Muscle of back (tissue), 13 donors: ENCODE measurements at places on chromosomes 5 and 9.

DNA sequence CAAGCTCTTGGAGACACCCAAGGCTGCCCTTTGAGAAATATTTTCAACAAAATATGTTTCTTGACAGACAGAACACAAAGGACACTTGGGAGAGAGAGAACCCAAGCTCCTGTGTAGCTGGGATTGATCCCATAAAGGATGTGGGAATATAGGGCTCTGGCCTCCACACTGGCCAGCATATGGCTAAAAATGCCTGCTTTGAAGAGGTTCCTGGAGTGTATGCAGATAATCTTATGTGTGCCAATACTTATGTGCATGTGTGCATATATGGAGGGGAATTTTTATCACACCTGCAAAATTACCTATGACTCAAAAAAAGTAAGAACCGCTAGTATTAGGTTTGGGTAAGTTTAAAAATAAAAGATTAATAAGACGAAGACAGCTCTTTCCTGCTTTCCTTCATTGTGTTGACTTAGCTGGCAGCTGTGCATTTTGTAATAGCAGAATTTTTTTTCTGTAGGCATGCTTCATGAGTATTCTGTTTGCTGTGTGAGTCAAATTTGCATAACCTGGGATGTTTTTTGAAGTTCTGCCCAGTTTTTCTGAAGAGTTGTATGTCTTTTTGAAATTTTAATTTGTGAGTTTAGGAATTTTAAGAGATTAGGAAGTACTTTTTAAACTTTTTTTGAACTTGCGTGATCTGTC lies 42.6 kb downstream of the HACD4 start:
- no peak for DNase-seq

DNA sequence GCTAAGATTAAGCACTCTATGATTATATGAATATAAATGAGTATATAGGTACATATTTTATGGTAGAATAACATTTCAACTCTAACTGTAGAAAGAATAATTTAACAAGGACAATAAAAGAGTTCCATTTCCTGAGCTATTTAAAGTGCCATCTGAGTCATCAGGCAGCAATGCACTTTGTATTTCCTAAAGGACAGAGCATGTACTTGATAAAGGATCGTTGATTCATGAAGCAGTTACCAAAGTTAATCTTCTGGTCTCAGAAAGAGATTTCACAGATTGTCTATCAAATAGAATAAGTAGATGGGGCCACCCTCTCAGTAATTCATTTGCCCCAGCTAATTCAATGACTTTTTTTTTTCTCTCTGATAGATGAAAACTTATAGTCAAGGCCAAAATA lies 747.8 kb downstream of the CDH18 start:
- DNase-seq: no peak

DNA sequence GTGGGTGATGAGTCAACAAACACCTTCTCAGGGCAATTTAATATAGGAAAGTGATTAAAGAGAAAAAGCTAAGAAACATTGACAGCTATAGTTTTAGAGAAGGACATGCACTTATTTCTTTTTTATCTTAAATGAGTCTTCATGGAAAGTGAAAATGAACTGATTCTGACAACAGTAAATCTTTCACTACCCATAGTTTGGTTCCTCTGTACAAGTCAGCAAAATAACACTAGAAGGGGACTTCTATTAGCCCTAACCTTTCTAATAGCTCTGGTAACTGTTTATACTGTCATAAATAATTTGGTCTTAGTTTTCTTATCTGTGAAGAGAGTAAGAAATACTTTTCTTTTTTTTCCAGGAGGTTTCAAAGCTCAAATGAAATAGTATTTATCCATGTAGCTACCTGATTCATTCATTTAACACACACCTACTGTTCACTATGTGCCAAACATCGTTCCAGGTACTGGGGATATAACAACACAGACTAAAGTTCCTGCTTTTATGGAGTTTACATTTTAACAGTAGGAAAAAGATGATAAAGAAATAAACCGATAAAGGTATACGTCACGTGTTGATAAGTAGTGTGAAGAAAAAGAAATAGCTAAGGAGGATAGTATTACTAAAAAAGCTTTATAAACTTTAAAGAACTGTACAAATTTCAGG lies 148.2 kb downstream of the PCSK1 start:
- no peak for DNase-seq

DNA sequence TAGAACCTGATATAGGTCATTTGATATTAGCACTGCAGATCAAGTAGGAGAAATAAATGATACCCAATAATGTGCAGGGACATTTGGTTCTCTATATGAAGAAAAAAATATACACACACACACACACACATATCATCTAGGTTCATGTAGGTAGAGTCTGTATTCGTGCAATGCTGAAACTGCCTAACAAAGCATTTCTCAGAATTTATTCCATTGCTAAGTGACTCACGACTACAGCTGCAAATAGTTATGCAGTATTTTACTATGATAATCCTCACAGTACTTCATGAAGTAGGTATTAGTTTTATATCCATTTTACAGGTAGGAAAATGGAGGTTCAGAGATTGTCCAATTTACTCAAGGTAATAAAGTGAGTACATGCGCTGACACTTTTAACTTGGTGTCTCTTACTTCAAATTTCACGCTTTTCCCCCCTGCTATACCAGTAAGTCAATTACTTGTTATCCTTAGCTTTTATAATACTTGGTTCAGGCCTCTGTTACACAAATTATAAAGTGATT lies 2.4 kb downstream of the GIN1 start:
- DNase-seq: no peak

DNA sequence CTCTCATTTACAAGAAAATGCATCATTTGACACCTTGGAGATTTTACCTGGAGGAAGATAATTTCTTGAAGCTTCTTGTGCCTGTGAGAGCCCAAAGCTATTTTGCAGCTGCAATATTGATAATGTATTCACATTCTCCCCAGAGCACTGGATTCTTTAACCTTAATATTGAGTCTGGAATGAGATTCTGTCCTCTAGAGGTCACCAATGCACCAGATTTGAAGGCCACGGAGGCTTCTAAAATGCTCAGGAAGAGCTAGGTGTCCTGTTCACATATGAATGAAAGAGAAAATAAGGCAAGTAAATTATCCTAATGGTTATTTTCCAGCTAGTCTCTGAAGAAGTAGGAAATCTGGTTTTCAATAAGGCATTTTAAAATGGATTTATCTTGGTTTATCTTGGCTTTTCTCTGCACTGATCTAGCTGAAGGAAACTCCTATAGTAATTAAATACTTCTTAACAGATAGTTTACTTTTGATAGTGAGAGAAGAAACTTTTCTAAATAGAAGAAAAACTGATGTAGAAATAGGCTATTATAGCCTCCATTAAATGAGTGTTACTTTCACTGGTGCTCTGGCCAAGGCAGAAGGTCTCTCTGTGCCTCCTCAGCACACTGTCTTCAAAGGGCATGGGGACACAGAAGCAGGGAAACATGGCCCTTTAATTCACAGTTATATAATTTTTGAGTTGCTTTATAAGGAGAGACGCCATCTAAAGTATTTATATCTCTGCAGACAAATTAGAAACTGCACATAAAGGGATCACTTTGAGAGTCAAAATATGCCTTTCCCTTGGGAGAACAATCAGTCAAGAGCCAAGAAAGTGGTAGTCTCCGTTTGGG lies 297.0 kb upstream of the ACTBL2 start:
- peak; percentile 88 for DNase-seq
